Stimulated activated CD4-positive, alpha-beta T cell treated with anti-CD3 and anti-CD28 coated beads, Interleukin-15, amount 100 ng/mL, for 1 hour (primary cell): ENCODE measurements at places on chromosomes 12 and 14.

DNA sequence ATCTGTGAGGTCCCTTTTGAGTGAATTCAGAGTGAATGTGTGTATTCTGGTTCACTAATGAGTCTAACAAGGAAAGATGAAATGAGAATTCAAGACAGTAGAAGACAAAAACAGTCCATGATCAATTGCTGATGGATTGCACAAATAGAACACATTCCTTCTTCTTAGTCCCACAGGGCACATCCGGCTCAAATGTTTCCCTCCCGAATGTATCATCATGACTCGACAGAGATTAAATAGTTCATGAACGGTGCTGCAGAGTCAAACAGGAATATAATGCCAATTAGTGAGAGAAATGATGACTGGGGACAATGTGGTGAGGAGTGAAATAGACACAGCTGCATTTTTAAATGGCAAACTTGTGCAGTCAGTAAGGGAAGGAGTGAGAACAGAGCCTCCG, 11.5 kb upstream of the SFSWAP start:
- DNase-seq = no peak

DNA sequence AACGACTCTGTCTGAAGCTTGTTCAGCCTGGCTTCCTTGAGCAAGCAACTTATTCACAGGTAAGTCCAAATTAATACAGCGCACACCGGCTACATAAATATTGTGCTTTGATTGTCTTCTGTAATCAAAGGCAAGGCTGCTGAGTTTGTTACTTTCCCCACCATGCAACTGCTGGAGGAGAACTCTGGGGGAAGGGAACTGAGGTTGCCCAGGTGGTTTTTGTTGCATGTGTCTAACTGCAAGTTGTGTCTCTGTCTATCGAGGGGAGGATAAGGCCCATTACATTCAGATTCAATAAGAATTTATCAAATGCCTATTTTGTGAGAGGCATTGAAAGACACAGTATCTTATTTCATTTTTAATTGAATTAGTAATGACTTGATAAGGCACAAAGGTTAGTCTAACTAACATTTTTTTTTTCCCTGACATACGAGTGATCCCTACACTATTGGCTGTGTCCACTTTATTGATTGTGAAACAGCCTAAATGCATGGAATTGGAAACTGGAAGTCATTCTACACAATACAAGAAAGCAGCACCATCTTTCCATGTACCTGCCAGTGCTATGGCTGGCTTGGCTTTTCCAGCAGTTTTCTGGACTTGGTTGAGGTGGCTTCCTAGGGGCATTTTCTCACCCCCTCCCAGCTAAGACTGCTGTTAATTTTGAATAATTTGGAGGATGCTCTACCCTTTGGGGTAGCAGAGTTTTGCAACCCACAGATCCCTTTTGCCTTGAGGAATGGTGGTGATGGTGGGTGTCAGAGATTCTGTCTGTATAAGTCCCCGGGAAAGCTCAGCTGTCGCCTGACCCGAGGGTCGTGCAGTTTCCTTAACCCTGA, 951 bp upstream of the CHST11 start:
- DNase-seq = no peak

GRCh38 chr14:41718477-41719166, 111.9 kb downstream of the LRFN5 start:
- no peak for DNase-seq

- DNase-seq = no peak
Measured at GRCh38 chr12:111873113-111873512, 31.1 kb downstream of the MAPKAPK5 start.

GRCh38 chr12:67483871-67484554, 164.5 kb upstream of the DYRK2 start:
- DNase-seq = no peak

- no peak for DNase-seq
Measured at GRCh38 chr14:68368850-68369249, 424.0 kb downstream of the ZFP36L1 start.

DNA sequence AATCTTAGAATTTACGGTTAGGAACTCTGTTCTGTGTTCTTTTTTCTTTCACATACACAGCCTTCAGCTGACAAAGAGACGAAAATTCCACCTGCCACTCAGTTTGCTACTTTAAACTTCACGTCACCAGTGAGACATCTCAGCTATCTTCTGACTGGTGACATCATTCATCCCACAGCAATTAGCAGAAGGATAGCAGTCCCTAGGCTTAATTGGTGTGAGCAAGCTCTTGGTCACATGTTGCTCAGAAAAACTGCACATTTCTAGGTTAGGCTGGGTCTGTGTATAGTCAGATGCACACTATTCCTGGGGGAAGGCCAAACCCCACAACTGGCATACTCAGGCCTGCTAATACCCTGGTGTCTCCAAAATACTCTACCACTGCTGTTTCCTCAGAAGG, 23.9 kb downstream of the SLC7A7 start:
- no peak for DNase-seq

DNA sequence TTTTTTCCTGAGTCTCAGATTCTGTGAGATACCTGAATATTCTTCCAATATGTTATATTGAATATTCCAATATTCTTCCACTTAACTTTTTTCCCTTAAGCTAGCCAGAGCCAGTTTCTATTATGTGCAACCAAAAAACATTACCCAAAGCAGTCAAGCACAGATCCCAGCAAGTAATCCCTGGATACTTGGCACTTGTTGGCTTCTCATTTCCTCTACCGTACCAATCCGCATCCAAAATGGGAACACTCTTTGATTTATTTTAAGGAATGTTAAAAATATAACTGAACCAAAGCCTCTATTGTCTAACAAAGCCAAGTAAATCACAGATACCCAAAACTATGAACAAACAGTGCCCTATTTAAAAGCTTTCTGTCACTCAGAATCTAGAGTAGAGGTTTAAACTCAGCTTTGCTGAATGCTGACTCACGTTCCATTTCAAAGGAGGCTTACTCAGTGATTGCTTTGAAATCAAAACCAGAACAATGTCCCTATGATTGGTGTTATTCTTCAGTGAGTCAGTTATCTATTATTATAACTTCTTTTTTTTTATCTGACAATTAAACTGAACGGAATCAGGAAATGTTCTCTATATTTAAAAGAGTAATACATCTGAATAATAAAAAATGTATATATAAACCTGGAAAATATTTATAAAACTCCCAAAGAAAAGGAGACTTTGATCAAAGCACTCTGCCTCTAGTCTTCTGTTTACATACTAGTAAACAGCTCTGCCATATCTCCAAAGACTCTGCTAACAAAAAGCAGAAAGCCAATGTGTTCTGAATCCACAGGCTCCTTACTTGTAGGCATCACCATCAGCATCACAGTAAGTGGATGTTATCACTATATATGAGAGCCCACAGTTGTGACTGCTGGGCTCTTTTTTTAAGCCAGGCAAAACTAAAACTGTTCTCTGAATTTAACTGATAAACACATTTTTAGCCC, 360.8 kb downstream of the CCDC91 start:
- DNase-seq = no peak

- DNase-seq = no peak
Measured at GRCh38 chr12:28184375-28184774, 5.9 kb upstream of the CCDC91 start.

DNA sequence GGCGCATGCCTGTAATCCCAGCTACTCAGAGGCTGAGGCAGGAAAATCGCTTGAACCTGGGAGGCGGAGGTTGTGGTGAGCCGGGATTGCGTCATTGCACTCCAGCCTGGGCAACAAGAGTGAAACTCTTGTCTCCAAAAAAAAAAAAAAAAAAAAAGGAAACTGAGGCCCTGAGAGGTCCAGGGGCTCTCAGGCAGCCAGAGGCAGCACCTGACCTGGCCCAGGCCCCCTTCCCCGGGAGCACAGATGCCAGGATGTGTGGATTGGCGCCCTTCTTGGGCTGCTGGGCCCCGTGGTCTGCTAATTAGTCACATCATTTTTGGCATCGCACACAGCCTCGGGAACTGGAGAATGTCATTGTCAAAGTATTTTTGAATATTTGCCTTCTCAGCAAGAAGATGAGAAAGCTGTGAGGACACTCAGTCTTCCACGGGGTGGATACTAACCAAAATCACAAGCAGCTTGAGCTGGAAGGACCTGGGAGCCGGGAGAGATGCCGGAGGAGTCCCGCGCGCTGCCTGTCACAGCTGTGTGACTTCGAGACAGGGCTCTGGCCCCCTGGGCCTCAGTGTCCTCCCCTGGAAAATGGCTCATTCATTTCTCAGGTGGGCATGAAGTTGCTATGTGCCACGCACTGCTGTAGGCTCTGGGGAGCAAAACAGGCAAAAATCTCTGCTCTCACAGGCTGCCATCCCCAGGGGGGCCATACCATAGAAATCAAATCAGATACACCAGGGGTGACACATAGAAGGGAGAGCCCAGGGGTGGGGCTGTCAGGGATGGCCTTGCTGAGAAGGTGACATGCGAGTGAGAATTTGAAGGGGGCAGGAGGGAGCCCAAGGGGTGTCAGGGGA, 12.5 kb upstream of the RCOR1 start:
- DNase-seq = no peak

DNA sequence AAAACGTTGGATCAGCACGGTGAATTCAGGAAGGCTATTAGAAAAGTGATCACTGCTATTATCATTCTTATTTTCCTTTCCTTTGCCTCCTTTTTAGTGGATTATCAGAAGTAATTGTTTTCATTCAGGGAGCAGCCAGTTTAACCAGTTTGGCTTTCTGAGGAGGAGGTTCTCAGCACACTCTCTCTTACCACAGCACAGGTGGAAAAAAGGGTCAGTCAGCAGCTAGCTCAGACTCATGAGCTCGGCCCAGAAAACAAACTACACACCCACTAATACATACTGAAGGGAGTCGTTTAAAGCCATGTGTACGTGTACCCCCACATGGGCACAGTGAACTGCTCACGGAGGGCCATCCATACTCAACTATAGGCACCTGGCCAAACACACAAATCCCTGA, 23.2 kb upstream of the MAGOHB start:
- DNase-seq = no peak

GRCh38 chr14:89911010-89911919, 43.3 kb downstream of the EFCAB11 start:
- no peak for DNase-seq

- no peak for DNase-seq
Measured at GRCh38 chr14:69610020-69610873, 1.1 kb upstream of the SUSD6 start.

GRCh38 chr14:54329082-54329695, 67.6 kb upstream of the CDKN3 start:
- DNase-seq = no peak

- DNase-seq = no peak
Measured at GRCh38 chr14:98328496-98328895, 943.5 kb downstream of the BCL11B start.

- DNase-seq = no peak
Measured at GRCh38 chr12:12550277-12550676, 12.4 kb downstream of the DUSP16 start.

DNA sequence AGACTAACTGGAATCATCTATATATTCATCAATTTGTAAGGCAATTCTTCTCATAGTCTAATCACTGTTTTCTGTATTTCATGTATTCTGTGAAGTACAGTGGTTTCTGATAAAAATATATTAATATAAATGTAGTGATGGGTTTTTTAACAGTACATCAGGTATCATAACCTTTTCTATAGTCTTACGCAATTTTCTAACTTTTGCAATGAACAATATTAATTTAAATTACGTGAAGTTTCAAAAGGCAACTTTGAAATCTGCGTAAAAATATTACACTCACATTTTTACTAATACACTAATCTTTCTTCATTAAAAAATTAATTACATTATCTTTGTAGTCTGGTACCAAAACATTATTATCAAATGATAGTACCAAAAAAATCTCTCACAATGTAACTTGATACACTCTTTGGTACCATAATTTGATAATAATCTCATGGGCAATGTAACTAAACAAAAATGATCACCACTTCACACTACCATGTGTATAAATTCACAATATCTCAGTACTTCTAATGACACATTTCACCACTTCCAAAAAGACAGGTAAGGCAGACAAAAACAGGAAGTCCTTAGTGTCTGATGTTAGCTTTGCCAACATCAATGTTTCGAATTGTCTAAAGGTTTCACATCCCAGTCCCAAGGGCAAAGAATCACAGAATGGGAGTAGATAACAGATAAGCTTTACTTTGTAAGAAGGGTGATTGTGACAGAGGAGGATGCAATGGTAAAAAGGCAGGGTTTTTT, 8.7 kb downstream of the DNAI7 start:
- no peak for DNase-seq
